ENCODE measurements at places on chromosomes 16 and 17.

DNA sequence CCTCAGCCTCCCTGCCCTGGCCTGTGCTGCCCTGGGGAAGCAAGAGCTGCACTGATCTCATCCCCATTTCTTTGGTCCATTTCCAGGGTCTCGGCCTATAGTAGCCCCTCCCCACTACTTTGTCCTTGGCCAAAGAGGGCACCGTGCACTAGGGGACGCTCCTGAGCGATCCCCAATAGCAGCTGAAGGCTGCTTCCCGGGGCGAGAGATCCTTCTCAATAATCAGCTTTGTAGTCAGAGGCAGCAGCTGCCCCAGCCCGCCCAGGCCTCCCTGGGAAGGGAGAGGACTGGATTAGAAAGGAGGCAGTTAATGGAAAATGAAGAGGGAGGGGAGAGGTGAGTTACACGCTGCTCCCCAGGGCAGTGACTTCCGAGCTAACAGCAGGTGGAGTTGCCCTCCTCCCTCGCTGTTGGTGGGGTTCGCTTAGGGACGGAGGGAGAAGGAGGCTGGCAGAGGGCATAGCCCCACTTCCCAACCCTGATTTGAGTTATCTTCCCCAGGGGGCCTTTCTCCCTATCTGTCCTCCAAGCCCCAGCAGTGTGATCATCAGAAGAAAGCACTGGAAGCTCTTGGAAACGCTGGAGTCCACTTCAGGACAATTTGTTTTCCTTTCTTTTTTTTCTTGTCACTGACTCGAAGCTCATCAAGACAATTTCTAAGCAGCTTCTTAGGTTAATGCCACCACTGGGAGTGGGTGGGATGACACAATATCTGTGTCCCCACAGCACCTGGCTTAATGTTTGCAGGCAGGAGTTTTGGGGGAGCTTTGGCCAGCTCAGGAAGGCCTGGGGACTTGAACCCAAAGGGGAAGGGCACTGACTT is 2.6 kb downstream of the MXRA7 start:
- no peak for DNase-seq

- no peak for DNase-seq
Measured at GRCh38 chr16:78246559-78246958, 147.1 kb downstream of the WWOX start.

DNA sequence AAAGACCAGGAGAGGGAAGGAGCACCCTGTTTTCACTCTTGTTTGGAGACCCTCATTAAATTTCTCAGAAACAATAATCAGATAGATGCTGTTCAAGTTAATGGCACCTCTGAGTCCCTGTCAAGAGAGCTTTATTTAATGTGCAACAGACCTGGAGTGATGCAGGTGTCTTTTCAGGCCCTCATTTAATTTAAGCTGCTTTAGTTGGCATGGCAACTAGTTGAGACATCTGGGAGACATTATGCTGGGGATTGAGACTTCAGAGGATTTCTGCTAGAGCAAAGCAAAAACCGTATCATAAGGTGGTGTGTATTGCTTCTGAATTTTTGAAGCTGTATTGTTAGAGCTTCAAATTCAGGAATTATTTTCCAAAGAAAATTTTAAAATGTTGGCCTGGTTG is 108.5 kb downstream of the NLK start:
- no peak for DNase-seq

GRCh38 chr16:9351440-9351839 is 260.0 kb downstream of the HAPSTR1 start:
- peak; percentile 81 for DNase-seq

DNA sequence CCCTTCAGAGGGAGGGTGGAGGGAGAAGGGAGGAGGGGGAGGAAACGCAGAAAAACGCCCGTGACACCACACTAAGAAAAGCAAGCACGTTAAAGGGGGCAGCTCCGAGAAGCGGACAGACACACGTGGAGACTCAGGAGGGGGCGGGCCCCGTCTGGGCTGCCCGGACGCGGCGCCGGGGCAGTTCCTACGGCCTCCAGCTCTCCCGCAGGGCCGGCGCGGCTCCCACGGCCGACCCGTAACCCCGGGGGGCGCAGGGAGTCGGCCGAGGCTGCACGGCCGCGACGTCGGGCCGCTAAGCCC is 362 bp downstream of the KLHDC4 start:
- no peak for DNase-seq

- no peak for DNase-seq
Measured at GRCh38 chr17:19539841-19540311, 6.2 kb downstream of the SLC47A1 start.

DNA sequence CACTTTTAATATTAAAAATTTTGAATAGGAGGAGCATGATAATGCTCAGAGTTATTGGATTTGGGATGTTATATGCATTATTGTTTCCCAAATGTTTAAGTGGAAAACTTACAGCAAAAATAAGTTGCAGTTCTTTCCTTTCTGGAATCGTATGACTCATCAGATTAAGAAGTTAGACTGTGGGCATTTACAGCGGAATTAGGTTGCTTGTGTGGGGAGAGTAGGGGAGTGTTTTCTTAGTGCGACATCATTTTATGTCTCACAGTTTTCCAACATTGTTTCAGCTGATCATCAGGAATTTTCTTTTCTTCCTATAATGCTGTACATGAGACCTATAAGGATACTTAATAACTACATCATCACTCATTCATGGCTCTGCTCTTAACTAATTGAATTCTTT is 1631.8 kb downstream of the CDH8 start:
- no peak for DNase-seq

DNA sequence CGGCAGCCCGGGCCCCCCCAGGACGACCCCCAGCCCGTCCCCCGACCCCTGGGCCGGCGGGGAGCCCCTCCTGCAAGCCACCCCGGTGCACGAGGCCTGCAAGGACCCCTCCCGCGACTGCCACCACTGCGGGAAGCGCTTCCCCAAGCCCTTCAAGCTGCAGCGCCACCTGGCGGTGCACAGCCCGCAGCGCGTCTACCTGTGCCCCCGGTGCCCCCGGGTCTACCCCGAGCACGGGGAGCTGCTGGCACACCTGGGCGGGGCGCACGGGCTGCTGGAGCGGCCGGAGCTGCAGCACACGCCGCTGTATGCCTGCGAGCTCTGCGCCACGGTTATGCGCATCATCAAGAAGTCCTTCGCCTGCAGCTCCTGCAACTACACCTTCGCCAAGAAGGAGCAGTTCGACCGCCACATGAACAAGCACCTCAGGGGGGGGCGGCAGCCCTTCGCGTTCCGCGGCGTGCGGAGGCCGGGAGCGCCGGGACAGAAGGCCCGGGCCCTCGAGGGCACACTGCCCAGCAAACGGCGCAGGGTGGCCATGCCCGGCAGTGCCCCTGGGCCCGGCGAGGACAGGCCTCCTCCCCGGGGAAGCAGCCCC is 15.6 kb upstream of the ZFPM1 start:
- no peak for DNase-seq

- DNase-seq, result no peak
Measured at GRCh38 chr16:57138281-57138935, 46.0 kb downstream of the CPNE2 start.

GRCh38 chr16:3595521-3596021 is 15.8 kb downstream of the SLX4 start:
- DNase-seq, result no peak

DNA sequence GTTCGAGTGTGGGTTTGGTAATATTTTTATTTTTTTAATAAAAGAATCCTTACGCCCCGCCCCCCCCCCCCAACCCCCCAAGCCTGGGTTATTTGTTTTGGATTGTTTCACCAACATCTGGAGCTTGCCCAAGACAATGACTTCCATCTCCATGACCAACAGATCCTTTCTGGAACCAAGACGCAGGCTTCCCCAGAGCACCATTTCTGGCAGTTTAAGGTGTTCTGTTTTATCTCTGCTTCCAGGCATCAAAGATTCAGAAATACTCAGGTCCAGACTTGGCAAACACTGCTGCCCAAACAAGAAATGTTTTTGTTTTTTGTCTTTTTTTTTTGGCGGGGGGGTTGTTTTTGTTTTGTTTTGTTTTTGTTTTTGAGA is 56.1 kb downstream of the PLXDC1 start:
- no peak for DNase-seq

DNA sequence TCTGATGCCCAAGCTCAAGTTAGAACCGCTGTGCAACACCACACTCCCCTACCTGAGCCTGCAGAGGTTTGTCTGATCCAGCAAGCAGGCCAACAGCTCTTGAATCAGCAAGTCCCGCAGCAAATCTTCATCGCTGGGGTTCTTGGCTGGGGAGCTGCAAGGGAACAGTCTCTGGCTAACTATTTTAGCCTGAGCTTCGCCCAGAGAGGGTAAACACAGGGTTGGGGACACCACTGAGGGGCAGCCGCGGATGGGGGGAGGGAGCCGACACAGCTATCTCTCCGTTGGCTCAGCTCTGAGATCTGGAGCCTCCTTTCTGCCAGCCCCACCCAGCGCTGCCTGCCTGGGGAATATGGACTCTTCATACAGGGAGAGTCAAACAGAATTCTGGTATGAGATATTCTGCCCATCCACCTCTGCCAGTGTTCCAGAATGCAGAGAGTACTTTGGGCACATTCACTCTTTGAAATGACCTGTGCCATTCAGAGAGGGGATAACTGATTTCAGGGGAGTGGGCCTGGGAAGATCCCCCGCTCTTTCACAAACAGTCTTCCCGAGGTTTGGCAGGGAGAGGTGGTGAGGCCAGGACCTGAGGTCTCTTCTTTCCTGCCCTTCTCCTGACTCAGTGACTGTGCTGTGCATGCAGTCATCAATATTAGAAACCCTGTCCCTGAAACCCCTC is 7.4 kb downstream of the GIP start:
- no peak for DNase-seq

DNA sequence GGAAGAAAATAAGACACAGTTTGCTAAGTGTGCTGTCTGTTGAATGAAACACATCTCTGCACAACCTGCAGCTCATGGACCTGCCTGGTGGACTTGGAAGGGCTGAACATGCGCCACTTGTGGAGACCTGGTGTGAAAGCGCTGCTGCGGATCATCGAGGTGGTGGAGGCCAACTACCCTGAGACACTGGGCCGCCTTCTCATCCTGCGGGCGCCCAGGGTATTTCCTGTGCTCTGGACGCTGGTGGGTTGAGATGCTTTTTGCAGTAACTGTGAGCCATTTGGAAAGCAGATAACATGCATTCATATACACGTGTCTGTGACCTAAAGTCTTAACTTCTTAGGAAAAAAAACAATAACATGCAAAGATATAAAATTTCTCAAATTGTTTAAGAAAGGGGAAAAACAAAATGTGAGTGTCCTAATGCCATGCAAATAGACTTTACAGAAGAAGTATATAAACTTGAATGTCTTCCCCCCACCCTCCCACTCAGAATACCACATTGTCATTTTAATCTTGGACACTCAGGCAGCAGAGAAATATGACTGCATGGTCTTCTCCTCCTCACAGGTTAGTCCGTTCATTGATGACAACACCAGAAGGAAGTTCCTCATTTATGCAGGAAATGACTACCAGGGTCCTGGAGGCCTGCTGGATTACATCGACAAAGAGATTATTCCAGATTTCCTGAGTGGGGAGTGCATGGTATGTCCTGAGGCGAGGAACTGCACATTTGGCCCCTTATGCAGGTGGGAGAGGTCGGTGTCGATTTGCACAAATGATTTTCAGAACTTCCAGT is 65.6 kb downstream of the SEC14L1 start:
- DNase-seq, result no peak

- DNase-seq, result no peak
Measured at GRCh38 chr16:777826-778225, 10.4 kb downstream of the RPUSD1 start.

- no peak for DNase-seq
Measured at GRCh38 chr16:85871756-85872155, 27.2 kb upstream of the IRF8 start.

GRCh38 chr17:40663252-40663651 is 1.7 kb downstream of the KRT222 start:
- DNase-seq, result no peak

GRCh38 chr17:21530311-21530710 is 154.2 kb downstream of the KCNJ12 start:
- no peak for DNase-seq

- no peak for DNase-seq
Measured at GRCh38 chr16:7650431-7650830, 317.8 kb downstream of the RBFOX1 start.

- DNase-seq, result no peak
Measured at GRCh38 chr17:48333034-48333530, 96.9 kb downstream of the SKAP1 start.

DNA sequence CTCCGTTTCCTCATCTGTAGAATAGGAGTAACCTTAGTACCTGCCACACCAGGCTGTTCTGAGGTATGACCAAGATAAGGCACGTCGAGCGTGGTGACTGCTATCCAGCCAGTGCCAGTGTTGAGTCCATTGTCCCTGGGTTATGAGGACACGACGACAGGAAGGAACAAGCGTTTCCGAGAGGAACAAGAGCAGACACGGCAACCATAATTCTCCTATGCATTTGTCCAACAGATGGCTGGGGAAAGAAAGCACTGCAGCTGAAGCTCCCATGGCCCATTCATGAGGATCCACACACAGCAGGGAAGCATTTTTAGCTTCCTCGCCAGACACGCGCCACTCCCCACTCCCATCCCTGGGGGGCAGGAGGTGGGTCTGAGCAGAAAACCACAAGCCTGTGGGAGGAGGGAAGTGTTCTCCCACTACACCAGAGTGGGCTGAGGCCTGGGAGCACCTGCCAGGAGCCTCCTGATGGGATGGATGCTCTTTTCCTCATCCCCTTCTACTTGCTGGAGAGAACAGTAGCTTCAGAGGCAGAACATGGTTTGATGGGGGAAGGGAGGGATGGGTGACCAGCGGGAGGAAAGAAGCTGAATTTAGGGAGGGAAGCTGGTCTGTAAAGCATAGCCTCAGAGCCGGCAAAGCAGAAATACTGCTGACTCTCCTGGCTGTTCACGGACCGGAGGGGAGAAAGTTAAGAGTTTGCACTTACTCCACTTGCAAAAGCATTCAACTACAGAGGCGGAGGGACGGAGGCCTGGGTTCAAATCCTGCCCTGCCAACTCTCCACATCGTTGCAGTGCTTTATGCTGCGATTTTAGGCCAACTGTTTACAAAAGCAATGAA is 2.7 kb downstream of the COTL1 start:
- DNase-seq, result no peak

DNA sequence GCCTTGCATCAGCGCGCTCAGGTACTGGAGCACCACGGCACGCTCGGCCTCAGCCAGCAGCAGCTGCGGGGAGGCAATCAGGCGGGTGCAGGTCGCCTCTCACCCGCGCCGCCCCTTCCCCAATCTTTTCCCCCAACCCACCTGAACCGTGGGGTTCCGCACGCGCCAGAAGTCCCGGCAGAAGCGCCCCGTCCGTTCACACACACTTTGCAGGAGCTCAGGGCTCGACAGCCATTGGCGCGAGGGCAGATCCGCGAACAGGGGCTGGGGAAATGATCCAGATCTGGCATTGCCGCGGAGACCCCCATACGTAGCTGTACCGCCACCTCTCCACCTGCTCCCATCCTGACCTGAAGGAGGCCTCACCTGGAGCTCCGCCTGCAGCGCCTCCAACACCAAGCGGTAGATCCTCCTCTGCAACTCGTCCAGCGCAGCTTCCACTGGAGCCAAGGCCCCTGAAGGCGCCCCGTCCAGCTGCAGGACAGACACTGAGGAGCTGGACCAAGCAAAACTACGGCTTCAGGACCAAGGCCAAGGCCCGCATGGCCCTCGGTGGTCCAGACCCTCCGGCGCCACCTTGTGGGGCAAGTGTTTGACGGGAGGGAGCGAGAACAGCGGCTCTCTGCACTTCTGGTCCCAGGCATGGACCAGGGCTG is 1.4 kb upstream of the MATCAP1 start:
- DNase-seq, result no peak

GRCh38 chr17:69427486-69428197 is 13.1 kb downstream of the MAP2K6 start:
- DNase-seq, result no peak
